ENCODE measurements at places on chromosomes 1 and 21.
A peak's percentile ranks its signal among the peaks of the same experiment; 100 is the strongest.

- H3K36me3 ChIP-seq: no peaks in the 10 kb centered on the region
- no peaks in the 10 kb centered on the region for H3K27me3 ChIP-seq
- H3K27ac ChIP-seq: no peak overlapping the region
- no peak for DNase-seq
- H3K4me1 ChIP-seq: no peaks in the 10 kb centered on the region
Observed at GRCh38 chr1:229938551-229938950, 128.5 kb upstream of the GALNT2 start.

GRCh38 chr1:17790383-17791054 is 35.4 kb downstream of the ACTL8 start:
- DNase-seq: no peak
- H3K27me3 ChIP-seq: no peaks in the 10 kb centered on the region
- no peaks in the 10 kb centered on the region for H3K36me3 ChIP-seq
- no peak overlapping the region for H3K27ac ChIP-seq
- no peak overlapping the region for H3K4me3 ChIP-seq

GRCh38 chr1:17551755-17552234 is 12.3 kb downstream of the ARHGEF10L start:
- H3K4me3 ChIP-seq: peak overlapping the region; percentile 44
- peak; percentile 55 for DNase-seq
- H3K36me3 ChIP-seq: no peaks in the 10 kb centered on the region

DNA sequence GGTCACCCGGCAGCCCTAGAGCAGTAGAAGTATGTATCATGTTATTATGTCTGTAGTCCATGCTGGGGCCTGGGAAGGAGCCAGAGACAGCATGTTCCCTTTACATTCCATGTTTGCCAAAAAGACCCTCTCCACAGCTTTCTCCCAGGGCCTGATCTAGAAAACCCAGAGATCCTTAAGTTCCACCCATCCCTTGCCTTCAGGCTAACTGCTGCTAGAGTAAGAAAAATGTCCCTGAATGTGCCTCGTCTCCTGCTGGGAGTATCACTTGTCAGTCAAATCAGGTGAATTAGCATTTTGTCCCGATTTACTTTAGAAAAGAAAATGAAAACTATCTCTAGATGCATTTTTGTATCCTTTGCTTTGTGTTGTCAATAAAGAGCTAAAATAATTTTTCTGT is 13.3 kb upstream of the MRPS14 start:
- no peaks in the 10 kb centered on the region for H3K36me3 ChIP-seq
- DNase-seq: no peak
- no peaks in the 10 kb centered on the region for H3K4me1 ChIP-seq
- H3K27ac ChIP-seq: no peak overlapping the region
- H3K27me3 ChIP-seq: no peaks in the 10 kb centered on the region

GRCh38 chr1:193434319-193434718 is 247.9 kb upstream of the B3GALT2 start:
- no peaks in the 10 kb centered on the region for H3K4me1 ChIP-seq
- H3K27me3 ChIP-seq: no peaks in the 10 kb centered on the region
- no peak overlapping the region for H3K4me3 ChIP-seq
- no peaks in the 10 kb centered on the region for H3K36me3 ChIP-seq

GRCh38 chr21:42746593-42747275 is 93.3 kb downstream of the PDE9A start:
- no peaks in the 10 kb centered on the region for H3K27me3 ChIP-seq
- no peak for DNase-seq
- H3K27ac ChIP-seq: no peak overlapping the region
- H3K36me3 ChIP-seq: no peaks in the 10 kb centered on the region
- peaks cover 2% of the 10 kb centered on the region for H3K4me1 ChIP-seq
- no peak overlapping the region for H3K4me3 ChIP-seq

DNA sequence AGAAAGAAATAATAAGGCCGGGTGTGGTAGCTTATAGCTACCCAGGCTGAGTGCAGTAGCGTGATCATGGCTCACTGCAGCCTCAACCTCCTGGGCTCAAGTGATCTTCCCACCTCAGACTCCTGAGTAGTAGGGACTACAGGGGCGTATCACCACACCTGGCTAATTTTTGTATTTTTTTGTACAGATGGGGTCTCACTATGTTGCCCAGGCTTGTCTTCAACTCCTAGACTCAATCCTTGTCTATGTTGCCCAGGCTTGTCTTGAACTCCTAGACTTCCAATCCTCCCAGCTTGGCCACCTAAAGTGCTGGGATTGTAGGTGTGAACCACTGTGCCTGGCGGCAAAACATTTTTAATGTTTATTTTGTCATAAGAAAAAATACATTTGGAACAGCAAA is 30.5 kb downstream of the MIXL1 start:
- no peak overlapping the region for H3K4me3 ChIP-seq
- no peak overlapping the region for H3K27ac ChIP-seq
- H3K27me3 ChIP-seq: no peaks in the 10 kb centered on the region
- DNase-seq: no peak
- H3K4me1 ChIP-seq: no peaks in the 10 kb centered on the region

- H3K4me3 ChIP-seq: no peak overlapping the region
- no peaks in the 10 kb centered on the region for H3K36me3 ChIP-seq
- no peaks in the 10 kb centered on the region for H3K4me1 ChIP-seq
- no peak for DNase-seq
- H3K27ac ChIP-seq: no peak overlapping the region
Observed at GRCh38 chr1:204174958-204175357, 8.8 kb upstream of the REN start.

DNA sequence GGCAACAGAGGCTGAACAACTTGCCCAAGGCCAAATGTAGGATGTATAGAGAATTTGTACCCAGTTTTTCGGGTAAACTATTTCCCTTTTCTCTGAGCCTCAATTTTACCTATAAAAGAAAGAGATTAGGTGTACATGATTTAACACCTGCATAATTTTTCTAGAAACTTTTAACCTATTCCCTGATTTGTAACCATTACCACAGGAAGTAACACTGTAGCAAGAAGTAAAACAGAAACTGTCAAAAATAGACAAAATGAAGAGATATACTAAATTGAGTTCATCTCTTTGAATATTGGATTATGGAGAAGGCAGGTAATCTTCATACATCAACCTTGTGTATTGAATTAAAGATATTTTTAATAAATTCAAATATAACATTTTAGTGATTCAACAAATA is 136.2 kb downstream of the ZC3H11B start:
- no peaks in the 10 kb centered on the region for H3K36me3 ChIP-seq
- no peaks in the 10 kb centered on the region for H3K4me1 ChIP-seq
- DNase-seq: no peak
- no peak overlapping the region for H3K4me3 ChIP-seq

DNA sequence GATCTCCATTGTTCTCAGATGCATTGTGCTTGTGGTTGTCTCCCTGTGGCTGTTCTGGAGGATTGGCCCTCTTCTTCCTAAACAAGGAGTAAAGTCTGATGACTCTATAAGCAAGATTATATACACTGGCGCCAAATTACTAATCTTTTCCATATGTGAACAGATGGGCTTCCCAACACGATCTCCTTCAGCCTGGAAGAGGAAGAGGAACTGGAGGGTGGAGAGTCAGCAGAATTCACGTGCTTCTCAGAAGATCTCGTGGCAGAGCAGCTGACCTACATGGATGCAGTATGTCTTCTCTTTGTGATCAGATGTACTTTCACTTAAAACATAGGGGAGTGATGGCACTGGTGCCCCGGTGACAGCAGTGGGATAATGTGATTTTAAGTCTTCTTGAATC is 78.7 kb downstream of the RGL1 start:
- H3K4me3 ChIP-seq: no peak overlapping the region
- H3K27me3 ChIP-seq: no peaks in the 10 kb centered on the region
- no peaks in the 10 kb centered on the region for H3K36me3 ChIP-seq

DNA sequence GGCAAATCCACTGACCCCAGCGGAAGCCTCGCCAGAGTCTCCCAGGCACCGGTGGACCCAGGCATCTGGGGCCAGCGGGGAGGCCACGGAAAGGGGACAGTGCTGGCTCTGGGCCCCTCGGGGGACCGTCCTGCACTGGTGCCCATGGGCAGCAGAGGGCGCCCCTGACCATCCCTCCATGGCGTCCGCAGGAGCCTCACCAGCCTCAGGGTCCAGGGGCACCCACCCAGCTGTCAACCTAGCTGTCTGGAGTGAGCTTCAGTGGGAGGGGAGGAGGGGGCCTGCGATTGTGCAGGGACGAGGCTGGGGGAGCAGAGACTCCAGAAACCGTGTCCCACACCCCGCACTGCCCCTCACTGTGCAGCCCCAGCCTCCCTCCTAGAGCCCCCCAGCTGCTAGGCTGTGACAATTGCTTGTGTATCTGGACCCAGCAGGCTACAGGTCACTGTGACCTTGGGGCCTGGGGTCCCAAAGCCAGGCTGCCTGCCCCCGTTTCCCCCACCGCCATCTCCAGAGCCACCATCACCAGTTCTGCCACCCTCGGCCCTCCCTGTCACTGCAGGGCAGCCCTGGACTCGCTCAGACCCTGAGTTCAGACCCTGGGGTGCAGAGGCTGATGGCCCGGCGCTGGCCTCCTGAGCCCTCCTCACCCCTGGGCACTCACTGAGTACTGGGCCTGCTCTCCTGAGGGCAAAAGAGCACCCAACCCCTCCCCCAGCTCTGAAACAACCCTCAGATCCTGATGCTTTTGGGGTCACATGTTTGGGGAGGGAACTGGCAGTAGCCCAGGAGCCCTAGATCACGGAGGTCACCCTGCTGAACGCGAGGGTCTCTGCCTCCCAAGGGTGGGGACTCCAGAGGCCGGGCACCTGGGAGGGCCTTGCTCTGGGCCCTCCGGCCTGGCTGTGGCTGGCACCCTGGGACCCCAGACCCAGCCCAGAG is 10.6 kb upstream of the COL6A1 start:
- H3K4me3 ChIP-seq: no peak overlapping the region
- no peaks in the 10 kb centered on the region for H3K27me3 ChIP-seq
- H3K27ac ChIP-seq: peak overlapping the region; percentile 98
- DNase-seq: no peak

DNA sequence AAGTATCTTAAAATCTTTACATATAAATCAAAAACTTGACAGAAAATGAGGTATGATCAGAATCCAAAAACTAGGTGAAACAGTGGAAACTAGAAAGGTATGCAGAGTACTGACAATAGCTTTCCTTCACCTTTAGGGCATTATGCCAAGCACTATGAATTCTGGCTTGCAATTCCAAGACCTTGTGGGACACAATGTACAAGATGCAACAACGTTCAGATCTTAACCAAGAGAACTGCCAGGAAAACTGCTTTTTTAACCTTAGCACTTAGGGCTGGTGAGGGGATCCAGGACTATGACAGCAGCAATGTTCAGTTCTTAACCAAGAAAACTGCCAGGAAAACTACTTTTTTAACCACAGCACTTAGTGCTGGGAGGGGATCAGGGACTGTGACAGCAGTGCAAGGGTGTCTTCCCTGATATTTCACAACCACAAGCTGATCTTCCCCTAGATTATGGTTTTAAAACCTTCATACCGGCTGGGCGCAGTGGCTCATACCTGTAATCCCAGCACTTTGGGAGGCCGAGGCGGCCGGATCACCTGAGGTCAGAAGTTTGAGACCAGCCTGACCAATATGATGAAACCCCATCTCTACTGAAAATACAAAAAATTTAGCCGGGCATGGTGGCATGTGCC is 22.3 kb downstream of the FOXJ3 start:
- no peak overlapping the region for H3K4me3 ChIP-seq
- no peaks in the 10 kb centered on the region for H3K27me3 ChIP-seq
- DNase-seq: no peak
- H3K27ac ChIP-seq: no peak overlapping the region
- no peaks in the 10 kb centered on the region for H3K36me3 ChIP-seq

DNA sequence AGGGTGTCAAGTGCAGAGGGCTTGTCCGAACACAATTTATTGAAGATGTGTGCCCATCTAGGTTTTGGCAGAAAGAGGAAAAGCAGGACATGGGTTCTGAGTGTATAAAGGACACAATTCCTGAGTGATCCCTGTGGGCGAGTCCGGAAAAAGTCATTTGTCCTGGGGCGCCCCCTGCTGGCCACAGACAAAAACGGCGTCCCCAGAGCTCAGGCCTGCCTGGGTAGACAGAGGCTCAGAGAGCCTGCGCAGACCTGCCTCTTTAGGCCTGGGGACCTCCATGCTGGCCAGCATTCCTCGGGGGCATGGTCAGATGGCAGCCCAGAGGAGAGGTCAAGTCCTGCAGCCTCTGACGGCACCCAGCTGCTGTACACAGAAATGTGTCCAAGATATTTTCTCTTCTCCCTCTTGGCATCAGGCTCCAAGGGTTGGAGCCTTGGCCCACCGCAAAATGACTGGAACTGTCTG is 65.5 kb upstream of the LRP8 start:
- H3K4me3 ChIP-seq: no peak overlapping the region
- DNase-seq: peak; percentile 15
- H3K27me3 ChIP-seq: no peaks in the 10 kb centered on the region
- no peaks in the 10 kb centered on the region for H3K36me3 ChIP-seq
- peaks cover 8% of the 10 kb centered on the region for H3K4me1 ChIP-seq

- H3K27me3 ChIP-seq: no peaks in the 10 kb centered on the region
- H3K36me3 ChIP-seq: no peaks in the 10 kb centered on the region
- no peaks in the 10 kb centered on the region for H3K4me1 ChIP-seq
- H3K27ac ChIP-seq: peak overlapping the region; percentile 34
Observed at GRCh38 chr1:13543451-13544220, 29.8 kb upstream of the LRRC38 start.

DNA sequence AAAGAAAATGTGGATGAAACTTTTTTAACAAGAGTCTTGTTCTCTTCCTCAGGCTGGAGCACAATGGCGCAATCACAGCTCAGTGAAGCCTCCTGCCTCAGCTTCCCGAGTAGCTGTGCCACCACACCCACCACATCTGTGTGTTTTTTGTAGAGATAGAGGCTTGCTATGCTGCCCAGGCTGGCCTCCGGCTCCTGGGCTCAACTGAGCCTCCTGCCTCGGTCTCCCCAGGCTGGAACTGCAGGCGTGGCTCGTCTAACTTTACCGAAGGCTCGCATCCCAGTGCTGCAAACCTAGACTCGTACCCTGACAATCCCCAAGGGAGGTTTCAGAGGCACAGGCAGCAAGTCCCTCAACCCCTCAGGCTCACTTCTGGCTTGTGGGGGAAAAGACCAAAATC is 14.5 kb downstream of the SSU72 start:
- no peaks in the 10 kb centered on the region for H3K4me1 ChIP-seq
- no peaks in the 10 kb centered on the region for H3K27me3 ChIP-seq
- no peak for DNase-seq

- peak overlapping the region; percentile 75 for H3K4me3 ChIP-seq
- DNase-seq: no peak
- peak overlapping the region; percentile 99 for H3K27ac ChIP-seq
- H3K36me3 ChIP-seq: no peaks in the 10 kb centered on the region
- no peaks in the 10 kb centered on the region for H3K27me3 ChIP-seq
Observed at GRCh38 chr1:21936366-21937031, 611 bp downstream of the HSPG2 start.

GRCh38 chr1:79322511-79323027 is 316.0 kb upstream of the ADGRL4 start:
- DNase-seq: no peak
- peaks cover 4% of the 10 kb centered on the region for H3K4me1 ChIP-seq
- H3K36me3 ChIP-seq: no peaks in the 10 kb centered on the region
- no peaks in the 10 kb centered on the region for H3K27me3 ChIP-seq
- no peak overlapping the region for H3K4me3 ChIP-seq
- no peak overlapping the region for H3K27ac ChIP-seq

All from thoracic aorta (tissue), 2 donors.